Left hindlimb (tissue), 1 donor: ENCODE measurements at places on chromosomes 7 and 10.
A peak's percentile ranks its signal among the peaks of the same experiment; 100 is the strongest.

DNA sequence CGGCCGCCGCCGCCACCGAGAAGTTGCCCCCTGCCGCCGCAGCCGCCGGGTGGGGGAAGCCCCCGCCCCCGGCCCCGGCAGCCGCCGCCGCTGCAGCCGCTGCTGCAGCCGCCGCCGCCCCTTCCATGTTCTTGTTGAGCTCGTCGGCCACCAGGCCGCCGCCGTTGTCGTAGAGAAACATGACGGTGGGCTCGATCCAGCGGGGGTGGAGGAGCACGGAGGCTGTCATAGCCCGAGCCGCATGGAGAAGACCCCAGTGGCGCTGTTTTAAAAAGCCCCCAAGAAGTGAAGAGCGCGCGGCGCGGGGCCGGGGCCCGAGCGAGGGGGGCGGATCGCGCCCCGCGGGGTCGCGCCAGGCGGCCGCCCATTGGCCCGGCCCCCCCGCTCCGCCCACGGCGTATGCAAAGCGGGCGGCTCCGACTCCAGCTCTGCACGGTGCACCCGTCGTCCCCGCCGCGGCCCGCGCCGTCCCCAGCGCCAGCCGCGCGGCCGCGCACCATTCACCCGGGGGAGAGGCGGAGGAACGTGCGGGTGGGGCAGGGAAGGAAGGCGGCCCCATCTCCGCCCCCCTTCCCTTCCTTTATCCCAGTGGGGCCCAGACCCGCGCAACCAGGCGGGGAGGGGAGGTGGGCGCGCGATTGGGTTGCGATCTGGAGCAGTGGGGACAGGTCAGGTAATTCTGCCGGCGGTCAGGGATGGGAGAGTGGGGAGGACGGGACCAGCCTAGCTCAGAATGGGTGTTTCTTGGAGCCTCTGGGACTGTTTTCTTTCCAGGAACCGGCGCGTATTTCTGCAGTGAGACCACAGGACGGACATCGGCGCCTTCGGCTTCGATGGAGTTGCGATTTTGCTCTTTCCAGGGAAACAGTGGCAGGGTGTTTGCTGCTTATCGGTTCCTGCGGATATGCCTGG, at the start of gene HOXA13:
TSS of gene HOXA13 (minus strand) at position 243 of the 912 bp plus-strand sequence. CDS start at position 229, 14 bp downstream.
- no peak for DNase-seq

DNA sequence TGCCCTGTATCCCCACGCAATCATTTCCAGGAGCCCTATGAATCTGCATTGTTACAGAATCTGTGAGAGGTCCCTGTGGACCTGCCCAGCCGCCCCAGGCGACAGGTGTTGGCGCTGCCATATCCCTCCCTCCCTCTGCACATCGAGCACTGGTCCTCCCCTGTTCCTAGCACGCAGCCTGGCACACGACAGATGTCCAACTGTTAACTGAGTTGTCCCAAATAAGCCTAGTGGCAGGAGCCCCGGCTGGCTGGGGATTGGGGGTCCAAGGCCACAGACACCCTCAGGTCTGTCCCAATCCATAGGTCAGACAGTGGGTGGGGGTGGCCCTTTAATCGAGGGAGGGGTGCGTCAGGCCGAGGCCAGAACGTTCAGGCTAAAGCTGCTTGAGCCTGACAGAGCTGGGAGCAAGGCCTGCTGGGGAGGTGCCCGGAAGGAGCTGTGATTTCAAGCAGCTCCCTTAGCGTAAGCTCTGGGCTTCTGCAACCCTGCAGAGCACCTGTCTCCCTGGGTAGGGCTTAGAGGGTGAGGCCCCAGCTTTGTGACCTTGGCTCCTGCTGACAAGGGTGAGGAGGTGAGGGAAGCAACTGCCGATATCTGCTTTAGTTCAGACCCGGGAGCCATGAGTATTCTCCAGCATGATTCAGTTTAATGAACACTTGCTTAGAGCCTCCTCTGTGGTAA, 40.1 kb downstream of the ADRA2A start:
- no peak for DNase-seq

DNA sequence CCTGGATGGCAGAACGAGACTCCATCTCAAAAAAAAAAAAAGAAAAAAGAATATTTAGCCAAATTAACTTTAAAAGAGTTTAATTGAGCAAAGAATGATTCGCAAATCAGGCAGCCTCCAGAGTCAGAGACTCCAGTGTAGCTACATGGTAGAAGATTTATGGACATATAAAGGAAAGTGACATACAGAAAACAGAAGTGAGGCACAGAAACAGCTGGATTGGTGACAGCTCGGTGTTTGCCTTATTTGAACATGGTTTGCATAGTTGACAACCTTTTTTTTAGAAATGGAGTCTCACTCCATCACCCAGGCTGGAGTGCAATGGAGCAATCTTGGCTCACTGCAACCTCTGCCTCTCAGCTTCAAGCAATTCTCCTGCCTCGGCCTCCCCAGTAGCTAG, 35.2 kb upstream of the TNS3 start:
- no peak for DNase-seq

GRCh38 chr7:2497500-2498336, 21.5 kb upstream of the GRIFIN start:
- DNase-seq = peak; percentile 83

- DNase-seq = no peak
These were observed 9.3 kb downstream of the TCAF1 start for GRCh38 chr7:143892527-143893300.

- DNase-seq = no peak
These were observed 32.0 kb upstream of the PSAP start for GRCh38 chr10:71882813-71883659.

GRCh38 chr7:151310578-151310977, 31.0 kb upstream of the NUB1 start:
- no peak for DNase-seq

DNA sequence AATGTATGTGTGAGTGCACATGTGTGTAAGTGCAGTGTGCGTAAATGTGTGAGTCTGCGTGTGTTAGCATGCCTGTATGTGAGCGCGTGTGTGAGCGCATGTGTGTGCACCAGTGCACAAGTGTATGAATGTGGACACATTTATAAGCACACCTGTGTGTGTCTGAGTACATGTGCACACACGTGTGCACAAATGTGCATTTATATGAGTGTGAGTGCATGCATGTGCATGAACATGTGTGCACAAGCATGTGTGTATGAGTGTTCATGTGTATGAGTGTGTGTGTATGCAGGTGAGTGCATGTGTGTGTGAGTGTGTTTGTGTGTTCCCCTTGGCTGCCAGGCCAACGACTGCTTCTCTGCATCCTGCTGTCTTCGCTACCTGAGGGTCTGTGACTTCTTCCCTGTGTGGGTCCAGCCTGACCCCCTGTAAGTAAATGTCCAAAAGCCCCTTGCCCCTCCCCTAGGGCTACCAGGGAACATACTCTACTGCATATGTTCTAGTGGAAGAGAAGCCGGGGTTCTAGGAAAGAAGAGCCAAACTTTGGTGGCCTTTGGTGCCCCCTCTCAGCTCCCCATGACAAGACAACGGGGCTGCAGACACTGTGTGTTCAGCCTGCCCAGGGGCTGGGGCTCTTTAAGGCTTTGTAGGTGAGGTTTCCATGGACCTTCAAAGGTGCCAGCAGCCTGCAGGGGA, 17.0 kb downstream of the GOLGA7B start:
- DNase-seq = no peak

- DNase-seq = no peak
These were observed 222.9 kb downstream of the CHRM2 start for GRCh38 chr7:137091396-137091795.

DNA sequence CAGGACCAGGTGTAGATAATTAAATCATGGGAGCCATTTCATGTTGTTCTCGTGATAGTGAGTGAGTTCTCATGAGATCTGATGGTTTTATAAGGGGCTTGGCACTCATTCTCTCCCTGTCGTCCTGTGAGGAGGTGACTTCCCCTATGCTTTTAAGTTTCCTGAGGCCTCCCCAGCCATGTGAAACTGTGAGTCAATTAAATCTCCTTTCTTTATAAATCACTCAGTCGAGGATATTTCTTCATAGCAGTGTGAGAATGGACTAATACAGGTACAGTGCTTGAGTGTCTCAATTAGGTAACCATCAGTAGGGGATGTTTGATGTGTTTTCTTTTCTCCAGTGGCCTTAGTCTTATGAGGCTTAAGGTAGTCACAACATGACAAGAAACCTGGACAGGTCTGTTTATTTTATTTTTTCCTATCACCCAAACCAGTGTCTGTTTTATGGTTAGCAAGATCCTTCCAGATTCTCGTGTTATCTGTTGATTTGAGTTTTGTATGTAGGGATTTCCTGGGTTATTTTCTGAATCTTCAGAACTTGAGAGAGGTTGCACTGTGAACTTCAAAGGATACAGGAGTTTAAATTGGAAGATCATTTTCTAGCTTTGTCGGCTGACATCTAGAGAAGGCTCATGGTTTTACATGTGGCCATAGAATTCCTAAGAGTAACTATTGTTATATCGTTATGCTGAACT, 32.1 kb downstream of the UMAD1 start:
- no peak for DNase-seq
